NCI-H524 (cell line): ENCODE measurements at places on chromosomes 2 and 18.

- DNase-seq: no peak
Measured at GRCh38 chr2:142545036-142545435, 332.4 kb upstream of the KYNU start.

DNA sequence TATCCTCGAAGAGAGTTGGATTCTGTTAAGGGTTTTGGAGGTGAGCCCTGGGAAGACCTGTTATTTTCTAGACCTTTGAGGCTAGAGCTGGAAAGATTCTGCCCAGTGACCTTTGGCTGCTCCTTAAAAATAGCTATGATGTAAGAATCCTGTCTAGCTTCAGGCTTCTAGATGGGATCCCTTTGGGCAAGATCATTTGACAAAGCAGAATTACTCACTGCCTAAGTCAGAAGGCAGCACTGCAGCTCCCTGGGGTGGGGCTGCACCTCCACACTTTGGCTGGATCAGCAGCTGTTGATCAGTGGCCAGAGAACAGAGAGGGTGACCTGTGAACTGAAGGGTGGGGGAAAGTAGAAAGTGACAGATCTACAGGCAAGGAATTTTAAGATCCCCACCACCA lies 103.8 kb downstream of the ASAP2 start:
- DNase-seq: no peak

DNA sequence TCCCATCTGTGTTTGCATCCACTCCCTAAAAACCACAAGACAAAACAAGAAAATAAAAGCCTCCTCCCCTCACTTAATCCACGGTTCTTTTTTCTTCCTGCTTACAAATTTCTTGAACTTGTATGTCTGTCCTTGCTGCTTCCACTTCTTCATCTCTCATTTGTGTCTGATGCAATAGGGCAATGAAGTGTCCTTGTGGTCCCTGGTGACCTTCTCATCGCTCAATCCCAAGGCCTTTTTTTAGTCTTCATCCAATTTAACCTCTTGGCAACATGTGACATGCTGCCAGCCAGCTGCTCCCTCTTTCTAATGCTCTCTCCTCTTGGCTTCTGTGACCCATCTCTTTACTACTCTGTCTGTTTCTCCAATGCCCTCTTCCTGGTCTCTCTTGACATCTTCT lies 87.6 kb downstream of the SEMA4F start:
- peak; percentile 68 for DNase-seq

DNA sequence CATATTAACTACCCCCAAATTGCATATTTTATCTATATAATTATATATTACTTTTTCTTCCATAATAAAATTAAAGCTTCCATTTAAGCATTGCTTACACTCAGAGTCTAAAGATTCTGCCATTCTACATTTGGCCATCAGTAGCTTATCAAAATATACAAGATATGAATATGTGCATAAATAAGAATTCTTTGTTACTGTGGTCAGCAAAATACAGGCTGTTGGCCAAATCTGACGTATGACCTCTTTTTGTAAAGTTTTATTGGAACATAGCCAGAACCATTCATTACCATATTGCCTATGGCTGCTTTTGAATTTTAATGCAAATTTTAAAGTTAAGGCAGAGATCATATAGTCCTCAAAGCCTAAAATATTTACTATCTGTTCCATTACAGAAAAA lies 643.9 kb upstream of the VRK2 start:
- no peak for DNase-seq

- DNase-seq: no peak
Measured at GRCh38 chr18:6781142-6781714, 51.7 kb downstream of the ARHGAP28 start.

DNA sequence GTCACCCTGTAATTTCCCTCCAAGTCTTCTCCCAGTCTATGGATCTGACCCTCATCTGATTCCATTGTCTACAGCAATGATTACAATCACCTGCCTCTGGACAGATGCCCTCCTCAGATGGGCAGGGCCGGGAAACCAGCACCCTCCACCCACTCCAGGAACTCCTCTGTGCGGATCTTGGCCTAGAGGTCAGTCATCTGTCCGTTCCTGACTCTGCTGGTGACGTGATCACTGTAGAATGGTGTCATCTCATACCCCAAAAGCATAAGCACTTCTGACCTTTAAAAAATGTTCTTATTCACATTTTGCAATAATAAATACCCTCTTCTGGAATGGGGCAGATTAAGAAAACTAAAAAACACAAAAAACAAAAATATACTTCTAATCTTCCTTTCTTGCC lies 29.5 kb upstream of the BZW1 start:
- no peak for DNase-seq

- no peak for DNase-seq
Measured at GRCh38 chr2:170123593-170123992, 54.4 kb upstream of the MYO3B start.

GRCh38 chr2:10333966-10334365 lies 31.3 kb downstream of the HPCAL1 start:
- DNase-seq: no peak

DNA sequence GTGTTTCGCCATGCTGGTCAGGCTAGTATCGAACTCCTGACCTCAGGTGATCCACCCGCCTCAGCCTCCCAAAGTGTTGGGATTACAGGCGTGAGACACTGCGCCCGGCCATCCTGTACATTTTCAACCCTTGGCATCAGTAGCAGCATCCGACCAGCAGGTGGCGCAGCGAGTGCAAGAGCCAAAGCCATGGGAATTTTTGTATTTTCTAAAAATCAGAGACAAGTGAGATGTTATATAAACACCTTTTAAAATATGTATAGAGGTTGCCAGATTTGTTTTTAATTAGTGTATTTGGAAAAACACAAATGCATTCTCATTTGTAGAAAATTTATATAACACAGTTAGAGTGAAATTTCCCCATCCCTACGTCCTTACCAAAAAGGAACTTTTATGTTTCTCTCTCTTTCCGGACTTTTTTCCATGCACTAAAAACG lies 36.8 kb downstream of the MOGAT1 start:
- peak; percentile 55 for DNase-seq

DNA sequence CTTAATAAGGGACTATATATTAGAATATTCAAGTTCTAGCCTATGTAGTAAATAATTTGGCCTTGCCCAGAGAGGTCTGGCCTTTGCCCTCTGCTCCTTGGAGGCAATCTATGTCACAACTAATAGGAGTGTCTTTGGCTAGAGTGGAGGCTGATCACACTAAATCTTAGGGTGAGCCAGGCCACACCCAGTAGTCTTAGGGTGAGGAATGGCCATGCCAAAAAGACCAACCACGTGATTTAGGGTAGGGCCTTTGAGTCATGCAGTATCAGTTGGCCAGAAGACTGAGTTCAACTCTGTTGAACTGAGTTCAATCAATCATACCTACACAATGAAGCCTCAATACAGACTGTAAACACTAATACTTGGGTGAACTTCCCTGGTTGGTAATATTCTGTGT lies 26.0 kb upstream of the FLACC1 start:
- DNase-seq: no peak

DNA sequence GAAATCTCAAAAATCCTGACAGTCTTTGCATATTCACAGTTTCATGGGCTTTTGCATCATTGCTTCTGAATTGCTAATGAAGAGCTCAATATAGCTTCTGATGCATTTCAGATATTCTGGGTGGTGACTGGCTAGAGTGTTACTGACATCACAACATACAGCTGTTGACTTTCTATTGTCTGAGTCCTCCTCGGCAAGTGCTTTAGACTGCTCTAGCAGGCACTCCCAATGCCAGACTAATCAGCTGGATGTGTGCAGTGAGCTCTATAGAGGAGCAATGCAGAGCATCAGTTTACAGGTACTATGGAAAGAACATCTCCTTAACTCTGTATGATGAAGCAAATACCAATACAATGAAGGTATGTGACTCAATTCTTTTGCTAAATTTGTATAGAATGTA lies 54.9 kb downstream of the R3HDM1 start:
- DNase-seq: no peak

DNA sequence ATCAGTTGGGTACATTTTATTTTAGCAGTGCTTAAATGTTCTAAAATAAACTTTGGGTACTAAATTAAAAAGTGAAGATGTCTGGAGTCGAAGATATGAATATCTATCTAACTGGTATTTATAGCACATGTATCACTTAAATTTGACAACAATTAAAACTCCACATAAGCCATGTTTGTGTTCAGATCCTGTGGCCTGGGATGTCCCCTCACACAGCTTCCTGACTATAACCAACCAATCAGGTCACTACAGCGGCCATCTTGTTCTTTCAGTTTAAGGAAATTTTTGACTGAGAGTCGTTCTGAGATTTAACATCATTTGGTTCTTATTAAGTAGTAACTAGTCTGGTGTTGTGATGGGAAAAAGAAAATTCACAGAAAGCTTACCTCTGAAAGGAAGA lies 170.7 kb upstream of the NRP2 start:
- no peak for DNase-seq

- no peak for DNase-seq
Measured at GRCh38 chr2:74036450-74037195, 51.9 kb downstream of the TET3 start.

DNA sequence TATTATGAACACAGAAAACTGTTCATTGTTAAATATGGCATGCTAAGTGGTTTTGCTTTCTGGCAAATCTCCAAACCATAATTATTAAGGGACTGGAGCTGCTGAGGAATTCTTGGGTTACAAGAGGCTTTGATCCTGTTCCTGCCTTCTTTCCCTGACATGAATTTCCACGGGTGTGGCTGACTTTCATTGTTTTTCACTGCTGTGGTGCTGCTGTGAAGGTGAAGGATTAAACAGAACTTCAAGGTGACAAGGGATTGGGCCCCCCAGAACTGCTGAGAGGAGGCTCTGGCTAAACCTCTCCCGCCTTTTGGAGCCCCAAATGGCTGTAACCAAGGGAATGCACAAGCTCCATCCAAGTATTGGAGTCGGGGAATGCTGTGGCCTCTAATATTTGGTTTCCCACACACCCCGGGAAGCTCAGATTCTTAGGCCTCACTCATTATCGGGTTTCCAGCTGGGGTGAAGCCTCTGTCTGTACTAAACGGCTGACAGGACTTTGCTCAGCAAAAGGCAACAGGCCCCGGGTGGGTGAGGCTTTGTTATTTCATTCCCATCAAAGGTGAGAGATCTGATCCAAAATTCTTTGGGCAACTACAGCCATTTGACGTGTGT lies 29.0 kb upstream of the ZFP36L2 start:
- no peak for DNase-seq

- no peak for DNase-seq
Measured at GRCh38 chr2:201433394-201433995, 17.8 kb downstream of the TRAK2 start.

DNA sequence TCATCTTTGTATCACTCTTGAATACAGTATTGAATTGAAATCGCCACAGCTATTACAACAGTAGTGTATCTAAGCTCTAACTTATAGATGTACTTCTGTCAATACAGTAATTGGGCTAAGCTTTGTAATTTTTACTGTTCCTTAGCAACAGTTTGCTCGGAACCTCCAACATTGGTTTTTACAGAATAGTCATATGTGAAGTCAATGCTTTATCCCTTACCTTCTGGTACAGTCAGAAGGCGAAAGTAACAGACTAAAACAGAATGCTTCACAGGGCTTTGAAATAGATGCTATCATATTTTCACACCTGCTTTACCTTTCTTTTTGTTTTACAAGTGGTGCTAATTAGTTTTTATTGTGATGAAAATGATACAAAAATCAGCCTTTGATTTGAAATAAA lies 46.9 kb upstream of the CYP20A1 start:
- DNase-seq: no peak

- no peak for DNase-seq
Measured at GRCh38 chr2:172628085-172628484, 72.2 kb downstream of the PDK1 start.

GRCh38 chr18:23277399-23277798 lies 142.1 kb downstream of the CABLES1 start:
- no peak for DNase-seq

DNA sequence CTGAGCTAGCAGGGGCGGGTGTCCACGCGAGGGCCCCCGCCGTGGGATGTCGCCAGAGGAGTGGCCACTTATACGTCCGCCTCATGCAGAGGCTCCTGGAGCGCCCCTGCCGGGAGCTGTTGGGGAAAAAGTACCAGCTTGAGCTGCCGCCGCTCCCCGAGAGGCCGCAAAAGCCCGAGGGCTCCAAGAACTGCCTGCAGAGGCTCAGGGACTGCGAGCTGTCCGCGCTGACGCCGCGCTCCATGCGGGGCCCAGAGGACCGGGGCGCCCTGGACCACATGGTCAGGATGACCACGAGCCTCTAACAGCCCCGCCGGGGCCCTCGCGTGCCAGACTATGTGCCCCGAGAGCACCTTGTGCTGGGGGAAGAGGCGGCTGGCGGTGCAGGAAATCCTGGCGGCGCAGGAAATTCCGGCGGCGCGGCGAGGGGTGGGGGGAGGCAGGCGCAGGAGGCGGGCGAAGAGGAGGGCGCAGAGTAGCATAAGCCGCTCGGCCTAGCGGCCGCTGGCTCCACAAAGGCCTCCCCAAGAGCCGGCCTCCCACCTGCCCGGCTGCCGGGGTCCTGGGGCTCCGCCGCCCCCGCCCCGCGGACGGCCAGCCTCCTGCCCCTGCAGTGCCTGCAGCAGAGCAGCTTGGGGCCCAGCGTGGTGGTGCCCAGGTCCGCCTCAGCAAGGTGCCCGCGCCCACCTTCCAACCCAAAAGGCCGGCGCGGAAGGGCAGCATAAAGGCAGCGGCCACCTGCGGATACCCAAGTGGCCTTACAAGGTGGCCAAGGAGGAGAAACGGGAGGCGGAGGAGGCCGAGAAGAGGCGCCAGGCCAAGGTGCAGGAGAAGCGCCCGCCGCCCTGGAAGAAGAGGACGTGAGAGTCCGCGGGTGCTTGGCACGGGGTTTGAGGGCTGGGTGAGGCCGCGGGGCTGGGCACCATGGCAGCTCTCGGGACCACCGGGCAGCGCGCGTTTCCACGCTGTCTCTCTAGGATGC lies 42.1 kb upstream of the TRIM43B start:
- DNase-seq: peak; percentile 77

DNA sequence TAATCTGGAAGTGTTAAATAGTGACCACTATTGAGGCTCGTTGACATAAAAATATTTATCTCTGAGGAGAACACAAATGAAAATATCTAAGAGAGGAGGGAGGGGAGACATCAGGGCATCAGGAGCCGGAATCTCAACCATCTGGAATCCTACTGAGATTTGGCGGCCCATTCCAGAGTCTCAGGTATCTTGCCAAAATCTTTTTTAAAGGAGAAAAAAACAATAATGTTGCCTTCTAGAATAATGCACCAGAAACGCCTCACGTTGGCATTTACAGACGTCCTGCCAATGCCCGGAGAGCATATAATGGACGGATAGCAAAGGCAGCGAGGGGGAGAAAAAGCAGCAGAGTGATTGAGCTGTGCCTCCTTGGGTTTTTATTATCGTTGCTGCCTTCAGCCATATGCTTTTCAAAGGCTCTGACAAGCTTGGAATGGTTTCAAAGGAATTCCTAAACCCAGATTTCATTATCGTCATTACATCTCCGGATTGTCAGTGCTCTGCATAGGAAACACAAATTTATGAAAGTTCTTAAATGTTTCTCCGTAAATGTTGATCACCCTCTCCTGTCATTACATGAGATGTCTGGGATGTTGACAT lies 30.9 kb upstream of the EGR4 start:
- DNase-seq: no peak
